Adrenal gland (tissue), 19 donors: ENCODE measurements at places on chromosomes 12 and 14. TPM values are rescaled to one million over a fixed set of nuclear protein-coding genes. Genes with fewer than 3 reads are reported as not detected.

Gene CLEC4C
- not detected for total RNA-seq

GRCh38 chr12:90207799-90208198, 499.2 kb upstream of the ATP2B1 start:
- H3K27ac ChIP-seq = no peak overlapping the region
- no peaks in the 10 kb centered on the region for H3K36me3 ChIP-seq
- H3K27me3 ChIP-seq = no peaks in the 10 kb centered on the region
- H3K4me1 ChIP-seq = no peaks in the 10 kb centered on the region
- no peak overlapping the region for H3K4me3 ChIP-seq

GRCh38 chr12:71474791-71475190, 35.2 kb downstream of the LGR5 start:
- no peak overlapping the region for H3K4me3 ChIP-seq
- no peaks in the 10 kb centered on the region for H3K36me3 ChIP-seq
- H3K27me3 ChIP-seq = no peaks in the 10 kb centered on the region
- no peak for DNase-seq
- no peak overlapping the region for H3K27ac ChIP-seq

- DNase-seq = no peak
- H3K27me3 ChIP-seq = no peaks in the 10 kb centered on the region
- H3K4me3 ChIP-seq = no peak overlapping the region
- no peak overlapping the region for H3K27ac ChIP-seq
- H3K36me3 ChIP-seq = no peaks in the 10 kb centered on the region
These were observed 7.3 kb upstream of the KRT7 start for GRCh38 chr12:52225752-52226151.

DNA sequence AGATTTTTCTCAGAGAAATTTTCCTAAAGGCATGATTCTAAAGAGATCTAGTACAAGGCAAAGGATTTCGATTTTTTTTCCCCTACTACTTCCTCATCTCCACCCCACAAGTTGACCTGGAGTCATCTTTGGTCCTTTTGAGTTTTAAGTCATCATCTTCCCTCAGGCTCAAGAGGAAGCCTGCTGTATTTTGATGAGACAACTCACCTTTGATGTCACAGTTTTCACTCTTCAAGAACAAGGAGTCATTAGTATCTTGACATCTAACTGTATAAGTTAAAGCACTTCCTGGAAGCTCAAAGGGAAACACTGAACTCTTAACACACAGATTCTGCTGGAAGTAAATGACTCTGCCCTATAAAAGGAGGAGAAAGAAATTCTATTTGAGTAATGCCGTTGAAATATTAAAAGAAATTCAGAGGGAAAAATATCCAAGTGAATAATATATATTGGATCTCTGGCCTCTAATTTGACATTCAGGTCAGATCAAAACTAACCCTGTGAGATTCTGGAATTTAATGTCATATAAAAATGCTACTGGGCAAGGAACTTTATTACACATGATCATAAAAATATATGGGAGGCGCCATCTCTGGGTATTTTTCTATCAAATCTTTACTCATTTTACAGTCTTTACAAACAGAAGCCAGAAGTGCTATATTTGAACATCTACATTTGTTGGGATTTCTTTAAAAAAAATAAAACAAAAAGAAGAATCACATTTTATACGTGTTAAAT, 435.0 kb downstream of the NRXN3 start:
- no peaks in the 10 kb centered on the region for H3K4me1 ChIP-seq
- no peaks in the 10 kb centered on the region for H3K36me3 ChIP-seq
- H3K27ac ChIP-seq = no peak overlapping the region
- no peaks in the 10 kb centered on the region for H3K27me3 ChIP-seq
